Lung microvascular endothelial cell (primary cell): ENCODE measurements at places on chromosomes 11 and 22. TPM values are rescaled to one million over a fixed set of nuclear protein-coding genes. Genes with fewer than 3 reads are reported as not detected.

DNA sequence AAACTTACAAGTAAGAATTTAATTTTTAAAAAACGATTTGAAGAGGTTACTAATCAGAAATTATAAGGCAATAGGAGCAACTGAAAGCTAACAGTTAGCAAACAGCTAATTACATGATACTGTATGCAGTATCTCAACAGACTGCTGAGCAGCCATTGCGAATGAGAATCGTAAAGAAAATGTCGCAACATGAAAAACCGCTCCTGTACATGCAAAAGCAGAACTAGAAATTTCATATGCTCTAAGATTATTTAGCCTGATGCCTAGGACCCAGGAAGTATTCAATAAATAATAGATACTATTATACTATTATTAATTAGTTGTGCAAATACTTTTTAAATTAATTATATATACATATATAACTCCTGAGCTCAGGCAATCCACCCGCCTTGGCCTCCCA is 48.7 kb upstream of the EP300 start:
- no peak for DNase-seq

- no peak for DNase-seq
Measured at GRCh38 chr11:69422645-69423044, 58.8 kb upstream of the LINC01488 start.

DNA sequence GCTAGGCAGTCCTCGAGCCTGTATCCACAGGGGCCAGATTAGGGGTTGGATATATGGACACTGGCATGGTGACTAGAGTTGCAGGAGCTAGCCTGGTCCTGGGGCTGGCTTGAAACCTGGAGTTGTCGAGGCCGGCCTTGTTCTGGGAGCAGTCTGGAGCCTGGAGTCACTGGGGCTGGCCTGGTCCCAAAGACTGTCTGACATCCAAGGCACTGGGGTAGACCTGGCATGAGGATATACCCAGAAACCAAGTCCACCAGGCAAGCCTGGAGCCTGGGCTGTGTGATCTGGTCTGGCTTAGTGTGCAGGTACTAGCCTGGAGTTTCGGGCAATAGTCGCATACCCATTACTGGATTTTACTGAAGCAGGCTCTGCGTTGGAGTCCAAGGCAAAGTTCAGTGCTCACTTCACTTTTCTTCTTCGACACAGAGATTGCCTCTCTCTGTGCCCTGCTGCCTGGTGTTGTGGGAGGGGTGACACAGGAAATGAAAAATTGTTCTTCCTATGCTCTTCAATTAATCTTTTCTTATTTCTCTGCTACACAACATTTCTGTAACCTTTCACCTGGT is 4.3 kb upstream of the GLYATL1 start:
- DNase-seq, result no peak

DNA sequence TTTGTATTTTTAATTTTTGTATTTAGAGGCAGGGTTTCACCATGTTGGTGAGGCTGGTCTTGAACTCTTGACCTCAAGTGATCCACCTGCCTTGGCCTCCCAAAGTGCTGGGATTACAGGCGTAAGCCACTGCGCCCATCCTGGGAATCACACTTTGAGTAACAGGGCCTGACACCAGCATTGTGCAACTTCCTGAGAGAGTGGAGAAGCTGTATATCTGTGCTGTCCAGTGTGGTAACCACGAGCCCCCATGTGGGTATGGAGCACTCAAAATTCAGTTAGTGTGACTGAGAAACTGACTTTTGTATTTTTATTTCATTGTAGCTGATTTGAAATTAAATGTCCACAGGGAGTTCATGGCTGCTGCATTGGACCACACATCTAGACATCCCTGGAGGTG is 36.2 kb downstream of the MPPED1 start:
- no peak for DNase-seq

GRCh38 chr11:111978028-111978771 is 41.1 kb downstream of the DIXDC1 start:
- no peak for DNase-seq

DNA sequence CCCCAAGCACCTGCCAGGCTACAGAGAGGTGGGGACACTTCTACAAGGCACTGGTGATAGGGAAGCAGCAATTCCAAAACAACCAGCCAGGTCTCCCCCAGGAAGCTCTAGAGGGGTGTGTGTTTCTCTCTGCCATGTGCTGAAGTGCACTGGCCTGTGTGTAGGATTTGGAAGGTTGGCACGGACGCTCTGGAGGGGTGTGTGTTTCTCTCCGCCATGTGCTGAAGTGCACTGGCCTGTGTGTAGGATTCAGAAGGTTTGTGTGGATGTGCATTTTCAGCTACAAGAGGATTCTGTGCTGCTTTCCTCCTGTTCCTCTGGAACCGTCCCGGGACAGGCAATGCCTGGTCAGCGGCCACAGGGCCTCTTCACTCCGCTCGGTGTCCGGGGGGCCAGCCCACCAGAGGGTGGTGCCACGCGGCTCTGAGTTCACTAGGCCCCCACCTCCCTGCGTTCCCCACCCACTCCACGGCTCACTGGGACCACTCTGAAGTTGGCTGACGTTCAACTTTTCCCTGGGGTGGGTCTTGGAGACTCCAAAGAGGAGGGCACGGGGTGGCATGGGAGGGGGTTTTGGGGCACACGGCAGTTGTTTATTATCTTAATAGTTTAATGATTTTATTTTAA is 552.8 kb downstream of the BRD1 start:
- DNase-seq, result no peak

DNA sequence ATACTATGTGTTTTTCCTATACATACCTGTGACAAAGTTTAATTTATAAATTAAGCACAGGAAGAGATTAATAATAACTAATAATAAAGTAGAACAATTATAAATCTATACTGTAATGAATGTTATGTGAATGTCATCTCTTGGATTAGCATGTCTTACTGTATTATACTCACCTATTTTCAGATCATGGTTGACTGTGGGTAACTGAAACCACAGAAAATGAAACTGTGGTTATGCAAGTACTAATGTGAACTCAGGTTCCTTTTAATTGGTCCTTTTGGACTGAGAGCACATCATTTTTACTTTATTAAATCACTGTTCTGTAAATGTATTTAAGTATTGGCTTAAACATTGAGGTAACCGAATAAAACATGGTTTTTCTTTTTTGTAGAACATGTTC is 108.8 kb downstream of the PPP6R3 start:
- DNase-seq, result no peak

UQCC3 gene
- total RNA-seq, result 8.3 and 9.9 TPM in 2 replicates

KRTAP5-10 gene
- total RNA-seq, result under 0.01 TPM in 1 of 2 replicates, not detected in the other

APOA5 gene
- not detected in 2 replicates for total RNA-seq

PGGHG gene
- total RNA-seq, result 7.6 and 10.1 TPM in 2 replicates

EMID1 gene
- total RNA-seq, result 3.7 and 9.1 TPM in 2 replicates

TNNI2 gene
- not detected in 2 replicates for total RNA-seq
